Left kidney (tissue), 8 donors: ENCODE measurements at places on chromosomes 1 and 21.

DNA sequence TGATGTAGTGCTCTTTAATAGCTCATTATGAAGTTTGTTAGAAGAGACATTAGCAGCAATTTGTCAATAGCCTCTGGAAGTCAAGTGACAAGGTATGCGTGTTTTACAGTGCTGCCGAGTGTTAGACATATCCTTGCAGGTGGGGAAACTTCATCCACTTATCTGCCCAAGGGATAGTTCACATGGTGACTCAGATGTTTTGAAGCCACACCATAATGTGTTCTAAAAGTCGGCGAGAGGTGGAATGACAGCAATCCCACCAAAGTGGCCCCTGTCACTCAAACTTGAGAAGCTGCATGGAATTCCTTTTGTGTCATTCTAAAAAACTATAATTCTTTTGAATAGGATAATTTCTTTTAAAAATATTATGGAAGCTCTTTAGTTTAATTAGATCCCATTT lies 98.1 kb downstream of the RUNX1 start:
- no peak for DNase-seq

GRCh38 chr1:207870306-207871031 lies 40.5 kb downstream of the CD34 start:
- DNase-seq, result no peak

GRCh38 chr1:168960595-168960994 lies 145.9 kb upstream of the ATP1B1 start:
- no peak for DNase-seq

DNA sequence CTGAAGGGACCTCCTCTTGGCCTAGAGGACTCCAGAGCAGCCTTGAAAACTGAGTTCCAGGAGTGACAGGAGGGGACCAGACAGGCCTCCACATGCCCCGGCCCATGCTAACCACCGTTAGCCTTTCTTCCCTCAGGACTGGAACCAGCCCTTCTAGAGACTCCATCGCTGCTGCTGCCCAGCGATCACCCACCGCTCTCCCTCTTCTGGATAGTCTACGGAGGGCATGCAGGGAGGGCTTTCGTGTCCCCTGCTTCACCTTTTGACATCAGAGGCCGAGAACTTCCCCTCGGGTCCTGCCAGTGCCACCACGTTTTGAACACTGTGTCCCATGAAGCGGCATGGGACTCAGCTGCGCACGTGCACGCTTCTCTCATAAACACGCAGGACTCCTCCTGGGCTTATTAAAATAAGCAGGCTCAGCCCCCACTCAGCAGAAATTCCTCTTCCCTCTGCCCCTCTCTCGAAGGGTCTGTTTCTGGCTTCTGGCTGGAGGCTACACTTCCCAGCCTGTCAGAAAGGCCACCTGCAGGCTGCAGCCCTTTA lies 26.6 kb downstream of the NPHP4 start:
- DNase-seq, result no peak

DNA sequence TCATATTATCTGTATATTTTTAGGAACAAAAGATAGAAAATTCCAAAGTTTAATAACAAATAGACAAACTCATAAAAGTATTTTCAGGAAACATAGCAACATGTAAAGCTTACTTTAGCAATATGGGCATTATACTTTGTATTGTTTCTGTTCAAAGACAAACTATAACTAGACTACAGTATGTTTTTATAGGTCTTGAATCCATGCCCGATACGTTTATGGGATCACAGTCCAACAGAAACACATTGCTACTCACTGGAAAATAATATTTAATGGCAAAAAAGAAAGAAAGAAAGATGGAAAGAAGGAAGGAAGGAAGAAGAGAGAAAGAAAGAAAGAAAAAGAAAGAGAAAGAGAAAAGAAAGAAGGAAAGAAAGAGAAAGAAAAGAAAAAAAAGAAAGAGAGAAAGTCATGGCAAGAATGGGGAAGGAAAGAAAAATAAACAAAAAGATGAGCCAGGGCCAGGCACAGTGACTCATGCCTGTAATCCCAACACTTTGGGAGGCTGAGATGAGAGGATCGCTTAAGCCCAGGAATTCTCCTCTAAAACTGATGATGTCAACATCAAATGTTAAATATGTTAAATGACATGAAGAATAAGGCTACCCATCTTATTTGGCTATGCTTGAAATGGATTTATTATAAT lies 32.7 kb downstream of the TM2D1 start:
- no peak for DNase-seq

- no peak for DNase-seq
These were observed 18.1 kb downstream of the NAV1 start for GRCh38 chr1:201556841-201557571.

GRCh38 chr21:43269440-43269839 lies 100.6 kb downstream of the CRYAA start:
- DNase-seq, result no peak

DNA sequence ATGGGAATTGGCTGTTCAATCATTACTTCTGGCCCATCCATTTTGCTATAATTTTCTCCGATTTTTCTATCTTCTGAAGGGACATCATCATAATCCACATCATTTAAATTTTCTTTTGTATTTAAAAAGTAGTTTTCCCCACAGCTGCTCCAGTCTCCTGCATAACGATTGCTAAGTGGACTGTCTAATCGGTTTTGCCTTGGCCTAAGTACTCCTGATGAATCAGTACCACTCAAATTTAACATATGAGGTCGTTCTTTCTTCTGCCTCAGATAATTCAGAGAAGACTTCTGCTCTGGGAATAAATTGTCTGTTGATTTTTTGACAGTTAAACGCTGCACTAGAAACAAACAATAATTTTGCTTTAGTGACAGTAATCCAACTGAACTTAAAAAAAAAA lies 41.9 kb downstream of the SYDE2 start:
- DNase-seq, result no peak

- no peak for DNase-seq
These were observed 1.2 kb upstream of the H6PD start for GRCh38 chr1:9233241-9233941.

- no peak for DNase-seq
These were observed at the start of gene VTCN1 for GRCh38 chr1:117210831-117211261. VTCN1 (minus strand) TSS chr1:117210927; CDS start chr1:117210855, 72 bp downstream.

- DNase-seq, result no peak
These were observed 362 bp downstream of the ZBTB48 start for GRCh38 chr1:6580119-6580592.

GRCh38 chr1:247825362-247825761 lies 1.4 kb upstream of the OR14A16 start:
- DNase-seq, result no peak

DNA sequence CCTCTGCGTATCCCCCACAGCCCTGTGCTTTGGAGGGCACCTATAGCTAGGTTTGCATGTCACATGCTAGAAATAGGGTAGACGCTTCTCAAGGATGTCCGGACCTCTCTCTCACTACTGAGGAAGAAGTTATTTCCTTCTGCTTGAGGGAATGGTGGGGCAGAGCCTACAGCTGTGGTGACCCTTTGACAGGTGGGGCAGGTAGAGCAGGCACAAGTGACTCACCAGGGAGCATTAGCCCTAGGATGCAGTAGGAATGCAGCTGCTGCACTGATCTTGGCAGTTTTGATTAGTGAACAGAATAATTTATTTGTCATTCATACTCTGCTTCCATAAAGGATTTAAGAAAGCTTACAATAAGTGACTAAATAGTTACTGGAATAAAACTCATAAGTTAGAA lies 129.6 kb upstream of the HOOK1 start:
- no peak for DNase-seq

GRCh38 chr1:101005183-101005582 lies 20.4 kb downstream of the DPH5 start:
- DNase-seq, result no peak

- no peak for DNase-seq
These were observed 36.3 kb downstream of the ERICH3 start for GRCh38 chr1:74637296-74637695.

- no peak for DNase-seq
These were observed 15.6 kb upstream of the TTLL10 start for GRCh38 chr1:1157914-1158710.

GRCh38 chr1:71270394-71270915 lies 189.6 kb upstream of the ZRANB2 start:
- peak; percentile 26 for DNase-seq

DNA sequence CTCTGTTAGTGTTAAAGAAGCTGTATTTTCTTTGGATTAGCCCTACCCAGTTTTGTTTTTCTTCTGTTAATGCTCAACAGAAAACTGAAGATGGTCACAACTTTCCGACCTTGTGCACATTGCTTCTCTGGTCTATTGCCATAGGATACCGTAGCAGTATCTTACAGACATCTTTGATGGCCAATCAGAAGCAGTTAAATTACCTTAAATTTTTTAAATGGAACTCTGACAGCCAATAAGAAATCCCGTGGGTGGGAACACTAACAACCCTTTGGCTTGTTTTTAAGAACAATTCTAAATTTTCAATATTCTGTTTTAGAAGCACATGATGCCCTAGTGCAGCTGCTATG lies 17.2 kb downstream of the NFYC start:
- DNase-seq, result no peak

- DNase-seq, result no peak
These were observed 65.1 kb upstream of the DPT start for GRCh38 chr1:168794057-168794456.

DNA sequence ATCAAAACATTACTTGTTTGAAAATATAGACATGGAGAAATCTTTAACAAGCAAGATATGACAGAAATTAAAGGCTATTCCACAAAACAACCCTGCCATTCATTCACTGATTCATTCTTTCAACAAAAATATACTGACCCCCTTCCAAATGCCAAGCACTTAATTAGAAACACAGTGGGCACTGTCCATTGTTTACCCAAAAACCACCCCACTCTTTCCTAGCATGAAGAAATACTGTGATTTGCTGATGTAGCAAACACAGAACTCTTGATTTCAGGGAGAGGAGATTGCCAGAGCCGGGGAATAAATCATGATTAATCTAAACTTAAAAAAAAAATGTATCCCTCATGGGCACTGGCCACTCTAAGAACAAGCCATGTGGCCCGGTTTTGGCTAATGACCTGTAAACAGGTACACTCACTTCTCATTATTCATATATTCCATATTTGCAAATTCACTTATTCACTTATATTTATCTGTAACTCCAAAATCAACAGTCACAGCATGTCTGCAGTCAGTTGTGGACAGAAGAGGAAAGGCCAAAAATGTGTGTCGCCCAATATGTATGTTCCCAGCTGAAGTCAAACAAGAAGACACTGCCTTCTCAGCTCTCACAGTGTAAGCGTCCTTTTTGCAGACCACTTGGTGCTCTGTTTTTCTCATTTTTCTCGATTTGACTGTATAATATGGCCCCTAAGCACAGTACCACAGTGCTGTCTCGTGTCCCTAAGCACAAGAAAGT lies 133.1 kb downstream of the SMYD3 start:
- no peak for DNase-seq

DNA sequence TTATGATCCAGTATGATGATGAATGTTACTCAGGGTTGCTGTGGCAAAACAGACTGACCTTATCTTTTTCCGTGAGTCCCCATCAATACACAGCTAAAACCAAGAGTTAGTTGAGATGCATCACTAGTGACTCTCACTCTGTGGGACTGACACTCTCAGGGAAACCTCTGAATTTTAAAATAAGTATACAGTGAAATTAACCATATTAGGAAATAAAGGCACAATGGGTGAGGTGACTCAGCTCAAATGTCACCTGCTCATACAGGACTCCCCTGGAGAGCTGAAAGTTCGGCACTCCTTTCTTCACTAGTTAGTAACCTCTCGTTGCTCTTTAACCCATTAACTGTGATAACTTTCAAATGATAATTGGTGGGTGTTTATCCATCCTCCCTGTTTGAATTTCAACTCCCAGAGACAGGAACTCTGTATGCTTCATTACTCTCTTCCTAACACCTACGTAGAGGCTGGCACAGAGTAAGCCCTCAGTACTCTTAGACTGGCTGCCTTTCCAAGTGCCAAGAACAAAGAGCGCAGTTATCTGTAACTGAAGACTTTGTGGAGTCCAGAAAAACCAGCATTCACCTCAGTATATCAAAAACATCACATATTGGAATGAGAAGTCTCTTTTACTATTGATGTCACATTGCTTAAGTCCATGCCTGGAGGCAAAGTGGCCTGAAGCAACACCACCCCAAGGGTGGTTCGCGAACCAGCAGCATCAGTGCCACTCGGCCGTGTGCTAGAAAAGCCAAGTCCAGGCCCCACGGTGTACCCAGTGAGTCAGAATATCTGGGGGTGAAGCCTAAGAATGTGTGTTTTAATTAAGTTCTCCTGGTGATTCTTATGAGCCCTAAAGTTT lies 91.1 kb downstream of the NIBAN1 start:
- no peak for DNase-seq

- no peak for DNase-seq
These were observed 72.5 kb downstream of the NDUFS5 start for GRCh38 chr1:39098546-39099250.

DNA sequence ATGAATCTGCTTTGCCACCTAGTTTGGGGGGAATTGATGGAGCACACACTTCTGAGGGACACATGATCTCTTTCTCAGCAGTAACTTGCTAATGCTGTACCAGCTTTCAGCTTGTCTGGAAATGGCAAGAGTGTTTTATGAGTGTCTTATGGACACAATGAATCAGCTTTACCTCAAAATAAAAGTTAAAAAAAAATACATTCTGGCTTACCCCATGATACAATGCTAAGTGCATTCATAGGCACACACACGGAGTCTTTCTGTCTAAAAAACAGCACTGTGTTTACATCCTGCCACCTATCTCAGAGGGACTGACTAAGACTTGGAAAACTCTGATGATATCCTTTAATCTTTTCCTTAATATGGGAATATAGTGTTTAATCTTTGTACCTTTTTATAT lies 455.5 kb upstream of the ADAMTS5 start:
- no peak for DNase-seq

- DNase-seq, result no peak
These were observed 111.2 kb downstream of the SPAG17 start for GRCh38 chr1:118073648-118074435.

DNA sequence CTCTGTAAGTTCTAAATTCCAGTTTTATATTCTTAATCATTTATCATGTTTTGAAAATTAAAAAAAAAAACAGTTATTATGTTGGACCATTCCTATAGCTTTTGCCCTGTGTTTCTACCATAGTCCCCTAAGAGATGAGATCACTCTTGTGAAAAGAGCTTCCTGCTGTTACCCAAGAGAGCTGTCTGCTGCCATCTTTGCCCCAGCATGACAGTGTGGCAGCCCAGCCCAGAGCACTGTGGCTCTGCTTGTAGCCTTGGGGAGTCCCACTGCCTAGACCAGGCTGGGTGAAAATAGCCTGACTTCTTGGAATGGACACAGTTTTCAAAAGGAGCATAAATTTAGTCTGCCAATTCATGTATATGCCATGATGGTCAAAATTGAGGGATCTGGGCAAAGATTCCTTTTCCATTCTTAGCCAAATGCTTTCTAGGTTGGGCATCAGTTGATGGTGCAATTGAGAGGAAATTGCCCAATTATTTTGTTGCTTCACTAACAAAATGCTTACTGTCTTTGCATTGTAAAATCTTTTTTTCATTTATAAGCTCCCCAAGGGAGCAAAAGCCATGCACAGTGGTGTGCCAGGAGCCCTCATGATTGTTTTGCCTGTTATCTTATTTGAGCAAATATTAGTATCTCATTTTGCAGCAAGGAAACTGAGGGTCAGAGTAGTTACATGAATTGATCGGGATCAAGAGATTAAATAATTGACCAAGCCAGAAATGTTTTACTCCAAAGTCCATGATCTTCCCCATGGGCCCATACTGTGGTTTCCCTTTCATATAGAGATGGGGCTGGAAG lies 72.8 kb downstream of the ETS2 start:
- DNase-seq, result no peak

- no peak for DNase-seq
These were observed 2.3 kb downstream of the SLC37A1 start for GRCh38 chr21:42515708-42516502.
